Type B pancreatic cell (in vitro differentiated cells): ENCODE measurements at places on chromosomes 5 and 9. TPM values are rescaled to one million over a fixed set of nuclear protein-coding genes. Genes with fewer than 3 reads are reported as not detected.

GRCh38 chr5:345404-346195, 24.1 kb downstream of the AHRR start:
- no peak overlapping the region for H3K27ac ChIP-seq
- DNase-seq: no peak
- H3K4me1 ChIP-seq: peaks cover 5% of the 10 kb centered on the region

DNA sequence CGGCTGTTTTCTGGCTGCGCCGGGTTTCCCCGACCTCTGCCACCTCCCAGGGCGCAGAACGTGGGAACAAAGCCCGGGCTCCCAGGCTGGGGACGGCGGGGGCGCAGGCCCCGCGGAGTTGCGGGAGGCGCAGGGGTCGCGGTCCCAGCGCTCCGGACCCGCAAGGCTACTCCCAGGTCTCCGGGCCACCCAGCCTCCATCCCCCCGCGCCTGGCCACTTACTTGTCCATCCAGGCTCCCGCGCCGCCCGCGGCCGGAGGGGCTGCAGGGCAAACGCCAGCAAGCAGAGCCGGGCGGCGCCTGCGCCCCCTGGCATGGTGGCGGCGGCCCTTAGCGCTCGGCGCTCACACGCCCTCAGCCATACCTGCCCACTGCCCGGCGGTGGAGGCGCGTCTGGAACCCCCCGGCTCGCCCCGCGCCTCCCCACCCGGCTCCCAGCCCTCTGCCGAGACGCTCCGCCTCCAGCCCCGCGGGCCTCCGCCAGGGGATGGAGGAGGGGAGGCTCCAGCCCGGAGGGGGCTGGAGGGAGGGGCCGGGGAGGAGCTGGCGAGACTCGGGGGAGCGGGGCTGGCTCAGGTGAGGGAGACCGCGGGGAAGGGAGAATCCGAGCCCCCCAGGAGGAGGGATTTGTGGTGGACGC, at the start of gene ADAM19:
Gene ADAM19 (minus strand): TSS at position 395 of the 640 bp plus-strand sequence. CDS start 79 bp downstream, at position 316.
- peaks cover 41% of the 10 kb centered on the region for H3K27me3 ChIP-seq
- DNase-seq: peak; percentile 78
- peak within 1 kb of the TSS; percentile 71 for H3K27ac ChIP-seq
- peak within 1 kb of the TSS; percentile 98 for H3K4me3 ChIP-seq
- H3K36me3 ChIP-seq: no peaks in the 10 kb centered on the region
- peaks cover 16% of the 10 kb centered on the region for H3K4me1 ChIP-seq

GRCh38 chr5:16593013-16593412, 23.8 kb downstream of the RETREG1 start:
- H3K27me3 ChIP-seq: no peaks in the 10 kb centered on the region
- H3K36me3 ChIP-seq: no peaks in the 10 kb centered on the region
- no peak overlapping the region for H3K4me3 ChIP-seq
- no peak for DNase-seq
- H3K4me1 ChIP-seq: peaks cover 16% of the 10 kb centered on the region

GRCh38 chr5:150134198-150134588, 21.5 kb downstream of the PDGFRB start:
- H3K4me1 ChIP-seq: peaks cover 53% of the 10 kb centered on the region
- H3K27ac ChIP-seq: no peak overlapping the region

GRCh38 chr5:553874-554273, 29.6 kb upstream of the SLC9A3 start:
- no peaks in the 10 kb centered on the region for H3K4me1 ChIP-seq
- H3K27ac ChIP-seq: peak overlapping the region; percentile 64
- peaks cover 24% of the 10 kb centered on the region for H3K27me3 ChIP-seq
- H3K4me3 ChIP-seq: no peak overlapping the region
- DNase-seq: peak; percentile 52
- H3K36me3 ChIP-seq: no peaks in the 10 kb centered on the region

The DBH gene
- 0.10 and 0.12 TPM in 2 replicates for total RNA-seq

The VLDLR gene
- total RNA-seq: 21.6 and 38.1 TPM in 2 replicates

The CCDC171 gene
- total RNA-seq: 1.5 and 7.4 TPM in 2 replicates

- DNase-seq: no peak
- no peaks in the 10 kb centered on the region for H3K36me3 ChIP-seq
- peaks cover 14% of the 10 kb centered on the region for H3K27me3 ChIP-seq
- H3K27ac ChIP-seq: no peak overlapping the region
Observed at GRCh38 chr9:136178773-136179075, 26.2 kb downstream of the LHX3 start.

DNA sequence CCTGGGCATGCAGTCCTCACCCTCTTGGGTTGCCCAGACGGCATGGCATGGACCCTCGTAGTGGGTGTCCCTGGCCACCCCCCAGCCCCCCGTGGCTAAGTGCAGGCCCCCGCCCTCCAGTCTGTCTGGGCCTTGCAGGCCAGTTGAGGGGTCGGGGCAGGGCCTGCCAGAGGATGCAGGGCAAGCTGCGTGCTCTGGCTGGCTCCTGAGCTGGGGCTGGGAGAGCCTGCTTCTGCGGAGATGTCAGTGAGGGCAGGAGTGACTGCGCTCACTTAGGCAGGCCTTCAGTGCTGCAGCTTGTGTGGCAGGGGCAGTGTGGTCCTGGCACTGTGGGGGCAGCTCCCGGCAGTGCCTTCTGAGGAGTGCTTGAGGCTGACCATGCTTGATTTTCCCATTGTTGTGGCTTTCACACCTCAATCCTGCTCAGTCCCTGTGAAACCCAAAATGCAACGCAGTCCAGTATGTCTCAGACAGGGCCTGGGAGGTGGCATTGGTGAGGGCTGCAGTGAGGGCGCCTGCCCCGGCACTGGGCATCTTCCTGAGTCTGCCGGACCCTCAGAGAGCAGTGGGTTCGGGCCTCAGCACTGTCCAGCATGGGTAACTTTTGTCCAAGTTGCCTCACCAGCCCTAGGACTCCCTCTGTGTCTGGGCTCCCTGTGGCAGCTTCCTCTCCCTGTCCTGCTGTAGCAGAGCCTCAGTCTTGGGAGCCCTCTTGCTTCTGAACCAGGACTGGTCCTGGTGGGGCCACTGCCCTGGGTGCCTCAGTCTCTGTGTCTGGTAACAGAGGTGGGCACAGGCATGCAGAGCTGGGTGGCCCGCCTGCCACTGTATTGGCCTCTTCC, 93.0 kb downstream of the PHF2 start:
- H3K27ac ChIP-seq: no peak overlapping the region
- no peaks in the 10 kb centered on the region for H3K4me1 ChIP-seq
- H3K27me3 ChIP-seq: no peaks in the 10 kb centered on the region

The DPH7 gene
- total RNA-seq: 33.8 and 45.8 TPM in 2 replicates

DNA sequence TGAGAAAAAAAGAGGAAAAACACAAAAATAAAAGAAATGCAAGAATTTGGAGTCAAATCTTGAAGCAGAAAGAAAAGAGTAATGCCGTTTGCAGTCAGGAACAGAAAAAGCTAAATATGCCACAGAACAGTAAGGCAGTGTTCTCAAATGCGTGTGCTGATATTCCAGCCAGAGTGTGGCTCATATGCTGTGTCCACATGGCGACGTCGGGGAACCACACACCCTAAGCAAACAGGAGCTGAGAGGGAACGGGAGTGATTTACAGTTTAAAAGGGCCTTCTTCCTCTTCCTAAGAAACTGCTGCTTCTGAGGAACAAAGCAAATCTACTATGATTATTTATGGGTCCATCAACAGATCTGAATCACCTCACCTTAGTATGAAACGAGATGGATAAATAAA, 42.7 kb downstream of the DDX31 start:
- H3K27me3 ChIP-seq: no peaks in the 10 kb centered on the region
- H3K4me1 ChIP-seq: no peaks in the 10 kb centered on the region
- H3K36me3 ChIP-seq: peaks cover 27% of the 10 kb centered on the region
- no peak overlapping the region for H3K27ac ChIP-seq
- DNase-seq: no peak

DNA sequence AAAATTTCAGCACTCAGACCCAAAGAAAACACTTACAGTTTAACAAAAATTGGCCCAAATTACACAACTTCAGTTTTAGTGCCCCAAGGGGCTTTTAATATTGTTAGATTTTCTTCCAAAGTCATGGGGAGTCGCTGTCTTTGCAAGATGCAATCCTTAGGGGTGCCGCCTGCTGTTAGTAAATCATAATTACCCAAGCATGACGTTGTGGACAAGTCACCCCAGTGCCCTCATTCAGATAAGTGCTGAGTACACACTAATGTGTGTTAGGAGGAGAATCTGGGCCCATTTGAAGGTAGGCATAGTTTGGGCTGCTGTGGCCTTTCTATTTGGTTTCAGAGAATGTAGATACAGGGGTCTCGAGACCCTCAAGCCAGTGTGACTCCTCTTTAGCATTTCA, 138.1 kb downstream of the SV2C start:
- H3K36me3 ChIP-seq: no peaks in the 10 kb centered on the region
- H3K4me3 ChIP-seq: no peak overlapping the region
- H3K27me3 ChIP-seq: no peaks in the 10 kb centered on the region
- DNase-seq: no peak
- H3K27ac ChIP-seq: no peak overlapping the region
- no peaks in the 10 kb centered on the region for H3K4me1 ChIP-seq

GRCh38 chr5:84381502-84382362, 2.9 kb downstream of the EDIL3 start:
- H3K27ac ChIP-seq: peak overlapping the region; percentile 94
- H3K36me3 ChIP-seq: no peaks in the 10 kb centered on the region
- H3K4me3 ChIP-seq: peak overlapping the region; percentile 99
- peaks cover 16% of the 10 kb centered on the region for H3K4me1 ChIP-seq
- no peak for DNase-seq

DNA sequence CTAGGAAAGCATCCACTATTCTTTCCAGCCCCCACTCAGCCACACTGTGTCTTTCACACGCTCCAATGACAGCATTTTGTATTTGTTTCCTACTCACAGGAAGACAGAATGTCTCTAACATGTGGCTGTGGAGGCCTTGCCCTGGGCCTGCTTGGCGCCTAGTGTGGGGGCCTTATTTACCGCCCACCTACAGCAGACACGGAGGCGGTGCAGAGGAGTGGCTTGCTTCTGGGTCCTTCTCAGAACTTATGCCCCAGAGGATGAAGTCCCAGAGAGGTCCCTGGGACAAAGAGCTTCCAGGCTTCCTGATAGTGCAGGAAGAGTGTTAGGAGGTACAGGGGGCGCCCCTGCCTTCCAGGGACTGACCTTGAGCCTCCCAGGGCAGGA, 8.5 kb upstream of the MRNIP start:
- H3K36me3 ChIP-seq: peaks cover 14% of the 10 kb centered on the region
- no peak overlapping the region for H3K27ac ChIP-seq
- peaks cover 4% of the 10 kb centered on the region for H3K4me1 ChIP-seq
- DNase-seq: no peak

DNA sequence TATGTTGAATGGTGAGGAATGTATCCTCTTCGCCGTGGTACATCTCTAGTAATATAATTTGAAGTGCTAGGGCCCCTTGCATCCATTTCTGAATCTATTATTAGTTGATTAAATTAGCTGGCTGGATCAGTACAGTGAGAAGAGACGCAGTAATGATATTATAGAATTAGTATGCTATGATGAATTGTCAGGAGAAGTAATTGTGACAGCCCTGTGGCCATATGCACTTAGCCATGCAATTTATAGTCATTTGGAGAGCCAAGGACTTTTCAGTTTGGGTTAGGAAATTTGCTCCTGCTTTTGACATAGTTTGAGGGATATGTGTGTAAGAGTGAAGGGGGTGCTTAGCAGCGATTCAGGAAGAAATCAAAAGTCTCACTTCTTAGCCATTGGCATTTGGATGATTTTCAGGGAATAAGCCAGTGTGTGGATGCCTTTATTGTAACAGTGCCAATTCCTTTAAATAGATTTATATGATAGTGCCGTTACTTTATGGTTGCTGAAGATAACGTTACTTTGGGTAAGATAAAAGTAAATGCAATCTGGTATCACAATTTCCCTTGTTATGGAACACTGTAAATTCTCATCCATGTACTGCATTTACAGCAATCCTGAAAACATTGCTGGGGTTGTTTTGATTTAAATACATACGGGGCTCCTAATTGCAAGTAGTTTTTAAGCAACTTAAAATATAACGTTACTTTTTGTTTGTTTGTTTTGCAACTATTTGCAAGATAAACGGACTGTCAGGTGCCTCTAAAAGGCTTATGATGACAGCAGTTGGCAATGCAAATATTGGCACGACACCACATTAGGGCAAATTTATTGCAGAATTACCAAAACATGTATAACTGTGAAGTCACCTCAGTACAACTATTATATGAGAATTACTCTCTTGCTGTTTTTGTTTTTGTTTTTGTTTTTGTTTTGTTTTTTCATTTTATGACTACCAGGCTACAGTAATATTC, 875.4 kb upstream of the WWC1 start:
- H3K4me1 ChIP-seq: no peaks in the 10 kb centered on the region
- peaks cover 12% of the 10 kb centered on the region for H3K27me3 ChIP-seq
- H3K36me3 ChIP-seq: no peaks in the 10 kb centered on the region

- H3K36me3 ChIP-seq: no peaks in the 10 kb centered on the region
- H3K4me3 ChIP-seq: no peak overlapping the region
- no peaks in the 10 kb centered on the region for H3K27me3 ChIP-seq
- H3K27ac ChIP-seq: no peak overlapping the region
Observed at GRCh38 chr9:14529629-14530028, 163.6 kb downstream of the ZDHHC21 start.

DNA sequence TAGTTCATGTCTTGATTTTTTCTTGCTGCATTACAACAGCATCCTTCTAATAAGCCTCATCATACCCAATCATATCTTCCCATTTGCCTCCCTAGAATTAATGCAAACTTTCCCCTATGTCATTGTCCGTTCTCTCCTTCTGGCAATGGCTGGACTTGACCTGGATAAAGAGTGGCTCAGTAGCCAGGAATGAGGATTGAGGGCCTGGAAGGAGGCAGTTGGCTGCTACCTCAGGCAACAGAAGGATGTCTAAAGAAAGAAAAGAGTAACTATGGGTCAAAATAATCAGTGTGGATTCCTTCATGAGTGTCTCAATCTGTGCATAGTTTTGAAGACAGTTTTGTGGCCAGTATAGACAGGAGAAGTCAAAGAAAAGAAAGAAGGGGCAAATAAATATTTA, 209.6 kb downstream of the TRPM3 start:
- no peaks in the 10 kb centered on the region for H3K36me3 ChIP-seq
- no peaks in the 10 kb centered on the region for H3K27me3 ChIP-seq
- no peak overlapping the region for H3K4me3 ChIP-seq
- H3K4me1 ChIP-seq: no peaks in the 10 kb centered on the region
- no peak overlapping the region for H3K27ac ChIP-seq
- no peak for DNase-seq

The MYOZ3 gene
- total RNA-seq: 0.17 and 6.1 TPM in 2 replicates

The PCDHB14 gene
- 3.1 and 3.7 TPM in 2 replicates for total RNA-seq

The NUTM2G gene
- 0.19 TPM in 1 of 2 replicates, not detected in the other for total RNA-seq

The PLK2 gene
- total RNA-seq: 307 and 460 TPM in 2 replicates

DNA sequence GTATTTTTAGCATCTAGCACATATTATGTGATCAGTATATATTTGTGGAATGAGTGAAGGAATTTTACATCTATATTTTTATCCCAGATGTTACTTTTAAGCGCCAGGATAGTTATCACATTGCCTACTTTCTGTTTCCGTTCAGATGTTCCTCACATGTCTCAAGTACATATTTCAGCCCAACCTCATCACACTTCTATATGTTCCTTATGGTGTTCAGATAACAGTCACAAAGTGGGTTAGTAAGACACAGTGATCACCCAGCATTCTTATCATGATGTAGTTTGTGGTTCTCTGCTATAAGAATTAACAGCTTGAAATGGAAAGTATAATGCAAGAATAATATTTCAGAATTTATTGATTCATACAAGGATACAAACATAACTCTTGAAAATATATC, 170.0 kb upstream of the RASA1 start:
- no peaks in the 10 kb centered on the region for H3K36me3 ChIP-seq
- peaks cover 6% of the 10 kb centered on the region for H3K27me3 ChIP-seq
- H3K4me1 ChIP-seq: no peaks in the 10 kb centered on the region
- H3K27ac ChIP-seq: no peak overlapping the region

The TMOD1 gene
- total RNA-seq: 10.5 and 12.9 TPM in 2 replicates

- H3K4me1 ChIP-seq: peaks cover 4% of the 10 kb centered on the region
- peaks cover 2% of the 10 kb centered on the region for H3K27me3 ChIP-seq
- no peak overlapping the region for H3K27ac ChIP-seq
- no peak for DNase-seq
Observed at GRCh38 chr5:132853323-132853722, 12.9 kb downstream of the GDF9 start.

GRCh38 chr5:60886158-60886557, 42.1 kb upstream of the ELOVL7 start:
- H3K27me3 ChIP-seq: no peaks in the 10 kb centered on the region
- H3K4me3 ChIP-seq: no peak overlapping the region
- peaks cover 9% of the 10 kb centered on the region for H3K36me3 ChIP-seq
- H3K4me1 ChIP-seq: no peaks in the 10 kb centered on the region
